ENCODE measurements at places on chromosomes 13 and 19.

DNA sequence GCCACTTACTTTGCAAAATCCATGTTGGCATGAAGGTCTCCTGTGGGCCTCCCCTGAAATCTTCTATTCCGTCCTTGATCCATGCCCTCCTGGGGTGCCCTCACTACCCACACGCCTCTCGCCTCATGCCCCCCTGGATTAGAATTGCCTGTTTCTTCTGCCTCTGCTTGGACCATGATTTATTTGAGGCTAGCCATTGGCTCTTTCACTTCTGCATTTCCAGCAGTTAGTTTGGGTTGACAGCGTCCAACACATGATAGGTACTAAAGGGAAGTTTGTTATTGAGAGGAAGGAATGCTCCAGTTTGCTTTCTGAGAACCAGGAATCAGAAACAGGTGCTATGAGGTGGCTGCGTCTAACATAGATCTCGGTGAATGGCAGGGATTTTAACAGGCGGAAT lies 30.5 kb upstream of the TPTE2 start:
- DNase-seq, result no peak

DNA sequence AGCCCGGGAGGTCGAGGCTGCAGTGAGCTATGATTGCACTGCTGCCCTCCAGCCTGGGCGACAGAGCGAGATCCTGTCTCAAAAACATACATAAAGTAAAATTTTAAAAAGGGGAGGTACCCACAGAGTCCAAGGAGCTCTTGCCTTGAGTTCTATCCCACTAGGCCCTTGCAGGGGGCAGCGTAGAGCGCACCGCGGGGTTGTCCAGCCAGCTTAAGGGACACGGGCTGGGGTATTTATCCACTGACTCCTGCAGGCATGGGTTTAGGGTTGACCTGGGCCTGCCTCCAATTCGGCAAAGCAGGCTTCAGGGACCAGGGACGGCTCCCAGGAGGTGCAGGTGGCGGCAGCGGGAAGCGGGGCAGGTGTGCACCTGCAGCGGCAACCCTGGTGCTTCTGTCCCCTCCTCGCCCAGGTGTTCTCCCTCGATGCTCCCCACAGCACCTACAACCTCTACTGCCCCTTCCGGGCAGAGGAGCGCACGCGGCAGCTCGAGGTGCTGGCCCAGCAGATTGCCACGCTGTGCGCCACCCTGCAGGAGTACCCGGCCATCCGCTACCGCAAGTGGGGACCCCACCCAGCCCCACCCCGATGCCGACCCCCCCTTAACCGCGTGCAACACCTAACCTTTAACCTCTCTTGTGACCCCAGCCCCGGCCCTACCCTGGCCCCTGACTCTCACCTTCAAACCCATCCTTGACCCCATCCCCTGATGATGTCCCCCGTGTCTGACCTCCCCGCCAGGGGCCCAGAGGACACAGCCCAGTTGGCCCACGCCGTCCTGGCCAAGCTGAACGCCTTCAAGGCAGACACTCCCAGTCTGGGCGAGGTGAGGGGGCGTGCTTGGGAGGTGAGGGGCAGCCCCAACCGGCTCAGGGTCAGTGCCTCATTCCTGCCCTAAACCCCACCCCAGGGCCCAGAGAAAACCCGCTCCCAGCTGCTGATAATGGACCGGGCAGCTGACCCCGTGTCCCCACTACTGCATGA lies 4.7 kb downstream of the STXBP2 start:
- DNase-seq, result no peak

DNA sequence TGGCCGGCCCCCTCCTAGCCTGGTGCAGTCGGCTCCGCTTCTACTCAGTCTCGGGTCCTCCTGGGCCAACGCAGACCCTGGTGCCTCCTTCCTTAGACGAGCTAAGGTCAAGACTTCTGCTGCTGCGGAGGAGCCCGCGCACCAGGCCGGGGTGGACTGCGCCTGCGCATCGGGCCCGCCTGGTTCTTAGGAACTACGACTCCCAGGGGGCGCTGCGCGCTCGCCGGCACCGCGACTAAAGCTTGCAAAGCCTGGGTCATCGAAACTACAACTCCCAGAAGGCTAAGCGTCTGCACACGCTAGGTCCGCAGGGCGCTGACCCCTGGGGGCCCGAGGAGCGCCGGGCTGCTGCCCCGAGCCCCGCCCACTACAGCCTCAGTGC lies at the start of gene ZNF835:
Gene ZNF835, minus strand, starts transcription at position 145 of the 382 bp plus-strand sequence. CDS start 6,559 bp downstream, outside the sequence.
- no peak for DNase-seq

DNA sequence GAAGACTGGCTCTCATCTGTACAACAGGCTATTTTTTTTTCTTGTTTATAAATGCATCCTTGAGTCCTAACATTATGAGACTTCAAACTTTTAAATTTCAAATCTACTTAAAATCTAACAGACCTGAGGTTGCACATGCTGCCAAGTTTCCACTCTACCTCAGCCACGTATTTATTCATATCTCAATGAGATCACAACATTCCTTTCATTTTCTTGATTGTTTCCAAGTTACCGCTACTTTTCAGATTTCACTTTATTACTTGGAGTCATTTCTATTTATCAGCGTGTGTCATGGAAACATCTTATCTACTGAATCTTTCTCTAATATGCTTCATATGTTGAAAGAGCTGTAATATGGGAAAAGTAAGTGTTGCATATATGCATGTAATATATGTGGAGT lies 1257.5 kb upstream of the ATXN8OS start:
- no peak for DNase-seq

GRCh38 chr13:91889641-91890040 lies 491.2 kb downstream of the GPC5 start:
- DNase-seq, result no peak

GRCh38 chr13:31733647-31734046 lies 5.7 kb upstream of the RXFP2 start:
- no peak for DNase-seq

GRCh38 chr19:35293363-35293739 lies 1.4 kb downstream of the MAG start:
- DNase-seq, result no peak

DNA sequence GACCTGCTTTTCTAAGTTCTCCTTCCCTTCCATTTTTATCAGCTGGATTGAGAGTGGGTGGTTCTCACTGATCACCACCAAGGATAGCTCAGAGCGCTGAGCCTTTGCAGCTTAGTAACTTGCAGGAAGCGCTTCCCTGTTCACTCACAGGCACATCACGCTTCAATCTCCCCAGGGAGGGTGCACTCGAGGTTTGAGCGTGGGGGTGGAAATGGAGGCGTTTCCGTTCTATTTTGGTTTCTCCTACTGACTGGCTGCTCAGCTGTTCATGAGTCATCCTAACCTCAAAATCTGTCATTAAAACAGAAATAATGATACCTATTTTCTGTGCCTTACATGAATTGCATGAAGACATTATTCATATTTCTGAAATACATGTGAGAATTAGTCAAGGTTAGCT lies 292.1 kb downstream of the SPRY2 start:
- peak; percentile 40 for DNase-seq

GRCh38 chr19:55443045-55443823 lies at the start of gene SHISA7:
Gene SHISA7, minus strand, starts transcription at chr19:55443300. Its CDS starts 437 bp downstream, at chr19:55442863.
- DNase-seq, result no peak

GRCh38 chr19:18612051-18612771 lies 459 bp upstream of the TMEM59L start:
- no peak for DNase-seq

GRCh38 chr13:27481766-27482165 lies 31.4 kb upstream of the MTIF3 start:
- DNase-seq, result no peak

DNA sequence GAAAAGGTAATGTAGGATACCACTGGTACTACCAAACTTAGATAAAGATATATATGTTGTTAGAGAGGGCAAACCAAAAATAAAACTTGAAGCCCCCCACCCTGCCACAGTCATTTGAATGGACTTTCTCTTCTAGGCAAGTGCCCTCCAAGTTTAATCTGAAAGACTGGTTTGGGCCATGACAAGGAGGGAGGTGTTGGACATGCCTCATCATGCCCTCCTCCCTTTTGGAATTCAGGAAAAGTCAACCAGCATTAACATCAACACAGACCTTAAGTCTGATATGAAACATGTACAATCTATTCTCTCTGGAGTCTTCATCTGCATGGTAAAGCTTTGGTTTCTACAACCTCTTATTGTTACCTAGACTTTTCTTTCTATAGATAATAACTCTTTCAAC lies 46.3 kb upstream of the GPR12 start:
- DNase-seq, result no peak

- no peak for DNase-seq
Measured at GRCh38 chr13:71870100-71870499, 3.1 kb upstream of the DACH1 start.

DNA sequence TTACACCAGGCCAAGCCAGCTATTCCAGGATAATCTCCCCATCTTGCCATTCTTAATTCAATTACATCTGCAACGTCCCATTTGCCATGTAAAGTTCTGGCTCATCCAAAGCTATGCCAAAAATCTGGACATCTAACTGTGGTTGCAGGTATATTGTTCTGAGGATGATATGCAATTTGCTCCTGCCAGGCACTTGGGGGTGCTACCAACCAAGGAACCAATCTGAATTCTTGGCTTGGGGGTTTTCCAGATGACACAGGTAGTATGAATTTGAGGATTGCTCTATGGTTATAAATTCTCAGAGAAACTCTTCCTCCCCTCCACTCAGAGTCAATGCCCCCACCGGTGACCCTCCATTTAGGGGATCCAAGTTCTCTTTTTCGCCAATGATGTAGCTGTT lies 33.0 kb downstream of the CRYL1 start:
- no peak for DNase-seq

DNA sequence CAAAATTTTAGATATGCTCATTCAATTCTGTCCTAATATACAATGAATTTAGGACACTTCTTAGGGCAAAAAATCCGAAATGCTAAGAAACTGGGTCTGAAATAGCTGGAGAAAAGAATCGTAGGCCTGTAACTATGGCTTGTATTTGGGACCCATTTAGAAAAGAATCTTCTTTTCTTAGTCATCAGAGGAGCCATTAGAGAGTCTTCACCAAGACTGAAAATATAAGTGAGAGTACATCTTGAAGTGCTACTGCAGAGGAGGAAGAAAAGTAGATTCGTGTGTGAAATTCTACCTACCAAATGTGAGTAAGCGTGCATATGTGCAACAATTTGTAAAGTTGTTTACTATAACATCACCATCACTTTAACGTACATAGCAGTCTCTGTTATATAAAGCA lies 8.8 kb upstream of the DACH1 start:
- DNase-seq, result no peak

DNA sequence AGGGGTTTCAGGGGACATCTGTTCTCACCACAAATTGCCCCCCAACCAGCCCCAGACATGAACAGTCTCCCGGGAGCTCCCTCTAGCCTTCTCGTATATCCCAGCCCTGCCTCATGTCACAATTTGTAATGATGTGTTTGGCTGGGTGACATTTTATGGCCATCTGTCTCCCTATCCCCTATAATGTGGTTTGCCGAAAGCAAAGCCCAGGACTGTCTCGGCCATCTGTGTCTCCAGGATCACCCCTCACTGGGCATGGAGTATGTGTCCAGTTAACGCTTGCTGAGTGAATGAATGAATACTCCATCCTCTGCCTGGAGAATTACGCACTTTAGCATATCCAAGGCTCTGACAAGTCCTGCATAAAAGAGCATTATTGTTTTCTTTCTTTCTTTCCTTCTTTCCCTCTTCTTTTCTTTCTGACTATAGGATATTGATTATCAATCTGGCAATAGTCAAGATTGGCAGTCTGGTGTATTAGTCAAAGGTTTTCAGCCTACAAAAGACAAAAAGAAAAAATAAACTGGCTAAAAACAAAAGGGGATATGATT lies 15.1 kb downstream of the HPN start:
- no peak for DNase-seq

DNA sequence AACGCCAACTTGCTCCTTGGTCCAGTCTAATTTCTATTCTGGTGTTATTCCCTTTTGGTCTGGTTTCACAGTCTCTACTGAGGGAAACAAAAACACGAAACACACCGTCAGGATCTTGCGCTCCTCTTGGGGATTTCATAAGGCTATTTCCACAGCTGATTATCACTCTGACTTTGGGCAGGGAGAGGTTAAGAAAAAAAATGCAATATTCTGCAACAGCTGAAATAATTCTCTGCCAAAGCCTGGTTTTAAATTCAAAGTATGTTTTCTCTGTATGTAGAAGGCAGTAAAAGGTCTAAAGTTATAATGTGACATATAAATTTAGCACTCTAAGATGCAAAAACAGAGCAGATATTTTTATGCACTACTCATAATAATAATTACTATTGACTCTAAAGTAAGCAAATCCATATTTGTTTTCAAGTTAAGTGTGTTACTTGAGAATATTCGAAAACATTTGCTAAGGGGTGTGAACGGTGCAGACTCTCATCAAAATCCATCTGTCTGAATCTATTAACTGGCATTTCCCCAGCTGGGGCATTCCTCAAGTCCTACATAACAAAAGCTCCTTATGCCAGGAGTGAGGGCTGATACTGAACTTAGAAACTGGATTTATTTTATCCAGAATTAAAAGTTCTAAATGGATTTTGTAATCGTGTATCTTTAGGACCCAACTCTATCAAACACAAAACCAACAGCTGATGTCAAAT lies 38.4 kb upstream of the STARD13 start:
- DNase-seq, result no peak

DNA sequence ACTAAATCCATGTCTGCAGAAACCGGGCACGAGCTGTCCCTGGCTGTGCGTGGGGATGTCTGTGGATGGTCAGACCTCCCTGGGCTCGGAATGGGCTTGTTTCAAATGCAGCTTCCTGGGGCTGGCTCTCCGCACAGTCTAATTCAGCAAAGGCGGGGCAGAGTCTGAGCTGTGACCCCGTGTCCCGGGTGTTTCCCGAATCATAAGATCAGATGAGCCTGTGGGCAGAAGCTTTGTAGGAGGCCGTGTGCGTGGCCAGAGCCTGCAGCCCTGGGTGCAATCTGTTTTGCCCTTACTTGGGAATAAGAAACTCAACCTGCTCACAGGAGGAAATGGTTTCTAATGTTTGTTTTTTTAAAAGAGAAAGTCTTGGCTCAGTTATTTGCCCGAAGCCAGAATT lies 13.9 kb upstream of the GNA11 start:
- DNase-seq, result no peak

GRCh38 chr13:50512474-50513299 lies 330.8 kb downstream of the DLEU7 start:
- no peak for DNase-seq

- no peak for DNase-seq
Measured at GRCh38 chr19:38278751-38279150, 14.4 kb downstream of the SPINT2 start.

- DNase-seq, result no peak
Measured at GRCh38 chr13:110475550-110476219, 85.8 kb downstream of the RAB20 start.

- no peak for DNase-seq
Measured at GRCh38 chr13:66264971-66265370, 965.2 kb downstream of the PCDH9 start.

DNA sequence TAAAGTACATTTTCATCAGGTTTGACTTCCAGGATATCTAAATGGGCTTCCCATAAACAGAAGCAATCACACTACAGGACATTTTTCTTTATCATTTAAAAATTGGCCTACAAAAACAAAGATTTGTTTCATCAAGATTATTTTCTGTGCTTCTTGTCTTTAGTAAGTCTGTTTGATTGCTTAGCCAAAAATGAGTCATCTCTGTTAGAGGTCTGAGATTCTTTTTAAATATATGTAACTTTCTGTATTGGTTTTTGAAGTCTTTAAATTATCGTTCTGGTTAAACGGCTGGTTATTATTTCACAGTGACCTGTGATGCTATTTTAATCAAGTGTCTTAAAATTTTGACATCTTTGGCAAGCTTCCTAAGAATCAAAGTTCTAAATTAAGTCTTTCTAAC lies 62.7 kb downstream of the SLITRK1 start:
- DNase-seq, result no peak

GRCh38 chr13:33205804-33206221 lies 79.7 kb downstream of the STARD13 start:
- DNase-seq, result no peak
